ENCODE measurements at places on chromosomes 3 and 15.

GRCh38 chr3:177749836-177750235 is 552.6 kb upstream of the TBL1XR1 start:
- DNase-seq: no peak

GRCh38 chr15:43934480-43934879 is 107.7 kb downstream of the WDR76 start:
- DNase-seq: no peak

DNA sequence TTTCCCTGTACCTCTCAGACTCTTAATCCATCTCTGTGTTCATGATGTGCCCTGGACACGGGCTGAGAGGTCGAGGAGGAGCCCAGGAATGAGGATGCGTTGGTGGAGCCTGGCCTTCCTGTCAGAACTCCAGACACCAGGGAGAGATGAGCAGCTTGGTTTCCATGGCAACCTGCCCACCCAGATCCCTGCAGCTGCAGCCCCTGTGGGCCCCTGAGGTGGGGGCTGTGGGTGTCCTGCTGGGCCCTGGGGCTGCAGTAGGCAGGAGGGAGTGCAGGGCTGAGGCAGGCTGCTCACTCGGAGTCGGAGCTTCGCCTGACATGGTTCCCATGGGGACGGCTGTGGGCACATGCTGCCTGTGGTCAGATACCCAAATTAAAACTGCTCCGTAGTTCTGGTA is 7.7 kb upstream of the SCN10A start:
- DNase-seq: no peak

- DNase-seq: no peak
Measured at GRCh38 chr3:12318758-12319621, 30.1 kb downstream of the PPARG start.

DNA sequence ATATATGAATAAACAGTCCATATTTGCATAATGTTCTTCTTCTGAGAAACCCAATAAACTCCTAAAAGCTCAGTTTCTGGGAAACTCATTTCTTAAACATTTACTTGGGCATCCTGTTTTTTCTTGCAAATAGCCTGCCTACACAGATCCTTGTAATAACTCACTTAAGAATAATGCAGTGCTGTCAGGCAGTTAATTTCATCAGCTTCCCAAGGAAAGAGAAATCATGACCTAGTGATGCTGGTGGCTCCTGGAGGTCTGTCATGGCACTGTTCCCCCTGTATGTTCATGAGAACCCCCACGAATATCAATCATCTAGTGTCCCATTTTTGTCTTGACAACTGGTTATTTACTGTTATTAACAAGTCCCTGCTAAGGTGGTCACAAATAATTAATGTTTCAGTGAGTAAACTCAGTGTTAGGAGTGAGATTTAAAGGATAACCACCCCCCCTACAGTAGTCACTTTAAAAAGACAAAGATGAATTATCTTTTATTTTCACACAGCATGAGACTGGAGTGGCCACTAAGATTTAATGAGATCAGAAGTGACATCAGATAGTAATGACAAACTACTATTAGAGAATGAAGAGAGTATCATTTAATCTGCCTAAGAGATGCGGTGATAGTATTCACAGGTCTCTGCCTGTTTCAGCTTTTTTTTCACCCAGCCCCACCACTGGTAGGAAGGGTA is 279.5 kb upstream of the NECTIN3 start:
- no peak for DNase-seq

GRCh38 chr3:38595393-38595792 is 54.1 kb downstream of the SCN5A start:
- peak; percentile 61 for DNase-seq

GRCh38 chr3:21573291-21573690 is 177.7 kb downstream of the ZNF385D start:
- DNase-seq: no peak

DNA sequence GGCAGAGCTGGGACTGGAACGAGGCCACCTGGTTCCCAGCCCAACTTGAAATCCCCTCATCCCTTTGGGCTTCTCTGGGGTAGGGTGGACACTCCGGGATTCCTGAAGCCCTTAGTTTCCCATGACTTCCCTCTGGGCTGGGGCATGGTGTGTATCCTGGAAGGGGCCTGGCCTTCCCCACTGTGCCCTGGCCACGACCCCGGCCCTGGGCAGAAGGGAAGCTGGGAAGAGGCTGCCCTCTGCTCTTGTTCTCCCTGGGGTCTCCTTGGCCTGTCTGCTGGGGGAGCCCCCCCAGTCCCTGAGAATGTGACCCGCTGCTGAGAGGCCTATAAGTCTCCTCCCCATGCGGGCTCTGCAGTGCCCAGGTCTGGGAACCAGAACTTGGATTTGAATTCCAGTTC is 104.9 kb downstream of the LINGO1 start:
- no peak for DNase-seq
